A549 treated with Hydrocortisone at 1 μM for 4 hours (cell line): ENCODE measurements at places on chromosomes 1 and 21. TPM values are rescaled to one million over a fixed set of nuclear protein-coding genes. Genes with fewer than 3 reads are reported as not detected.

Gene DNM3
- total RNA-seq = 0.40 to 0.80 TPM (median 0.75 TPM) in 5 replicates

Gene CD1C
- total RNA-seq = not detected in 5 replicates

Gene GUCA2B
- 0.20 to 0.32 TPM (median 0.23 TPM) in 3 of 5 replicates, not detected in the others for total RNA-seq

Gene GGPS1
- total RNA-seq = 16.3 to 23.8 TPM (median 19.7 TPM) in 5 replicates

Gene HES3
- total RNA-seq = not detected in 5 replicates

Gene ANGPTL1
- not detected in 5 replicates for total RNA-seq

Gene SH2D5
- total RNA-seq = 12.1 to 17.9 TPM (median 15.3 TPM) in 5 replicates

Gene NLRP3
- 0.08 TPM in 1 of 5 replicates, not detected in the others for total RNA-seq

Gene CACNA1S
- 0.02 TPM in 1 of 5 replicates, not detected in the others for total RNA-seq

Gene CLDN8
- not detected in 5 replicates for total RNA-seq
